ENCODE measurements at places on chromosomes 1 and 21.

DNA sequence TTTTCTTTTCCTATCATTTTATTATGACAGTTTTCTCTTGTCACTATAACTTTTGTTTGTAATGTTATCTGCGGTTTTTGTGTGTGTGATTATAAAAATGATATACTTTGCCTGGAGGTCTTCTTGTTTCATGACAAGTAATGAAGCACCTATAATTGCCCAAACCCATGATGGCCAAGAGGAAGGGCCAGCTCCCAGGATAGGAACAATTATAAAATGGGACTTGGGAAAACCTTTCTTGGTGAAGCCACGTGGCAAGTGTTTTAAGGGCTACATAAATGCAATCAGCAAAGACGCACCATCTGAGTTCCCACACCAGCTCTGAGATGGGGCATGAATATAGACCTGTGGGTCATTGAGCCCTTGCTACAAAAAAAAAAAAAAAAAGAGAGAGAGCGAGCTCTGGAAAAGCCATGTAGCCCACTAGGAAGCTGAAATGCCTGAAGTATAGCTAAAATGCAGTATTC lies 462.6 kb upstream of the RUNX1 start:
- DNase-seq = no peak

DNA sequence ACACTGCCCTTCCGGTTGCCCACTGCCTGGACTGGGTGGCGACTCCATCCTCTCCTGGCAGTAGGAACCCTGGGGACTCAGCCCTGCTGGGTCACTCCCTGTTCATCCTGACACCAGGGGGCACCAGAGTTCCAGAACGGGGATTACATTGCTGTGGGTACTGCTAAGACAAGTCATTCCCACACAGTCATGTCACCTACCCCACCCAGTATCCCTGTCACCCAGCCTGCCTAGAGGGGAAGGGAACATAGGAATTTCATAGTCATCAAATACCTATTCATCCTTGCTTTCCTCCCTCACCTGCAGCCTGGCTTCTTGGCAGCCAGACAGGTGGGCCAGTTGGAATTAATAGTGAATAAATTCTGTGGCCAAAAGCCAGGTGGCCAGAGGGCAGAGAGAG lies 9.8 kb upstream of the SFN start:
- peak; percentile 85 for DNase-seq

- DNase-seq = no peak
These were observed 204.3 kb downstream of the SMYD3 start for GRCh38 chr1:246302711-246303317.

DNA sequence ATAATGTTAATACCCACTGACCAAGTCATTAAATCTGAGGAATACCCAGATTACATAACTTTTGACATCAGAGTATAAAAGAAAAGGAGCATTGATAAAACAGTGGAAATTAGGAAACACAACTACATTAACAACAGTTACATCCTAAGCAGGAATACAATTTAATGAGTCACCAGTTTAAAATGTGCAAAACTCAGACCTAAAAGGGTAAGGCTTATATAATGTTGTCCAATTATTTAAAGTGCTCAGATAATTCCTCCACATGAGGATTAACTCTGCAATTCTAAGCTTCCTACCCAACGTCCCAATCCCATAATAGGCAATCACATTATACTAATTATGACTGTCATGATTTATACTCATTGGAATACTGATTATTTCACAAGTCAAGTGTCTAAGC lies 50.5 kb downstream of the ABL2 start:
- DNase-seq = no peak

DNA sequence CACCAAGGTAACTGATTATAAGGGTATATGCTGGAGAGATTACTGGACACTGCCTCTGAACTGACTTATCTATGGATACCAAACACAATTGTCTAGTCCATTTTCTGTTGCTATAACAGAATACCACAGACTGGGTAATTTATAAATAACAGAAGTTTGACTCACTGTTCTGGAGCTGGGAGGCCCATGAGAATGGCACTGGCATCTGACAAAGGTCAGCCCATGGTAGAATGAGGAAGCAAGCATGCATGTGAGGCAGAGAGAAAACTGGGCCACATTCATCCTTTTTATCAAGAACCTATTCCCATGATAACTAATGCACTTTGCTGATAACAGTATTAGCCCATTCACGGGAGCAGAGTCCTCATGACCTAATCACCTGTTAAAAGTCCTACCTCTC lies 37.4 kb downstream of the FCER1A start:
- DNase-seq = no peak

- DNase-seq = no peak
These were observed 343.6 kb downstream of the PTPRU start for GRCh38 chr1:29579821-29580425.

GRCh38 chr1:80534606-80535360 lies 1266.0 kb upstream of the ADGRL2 start:
- peak; percentile 27 for DNase-seq

DNA sequence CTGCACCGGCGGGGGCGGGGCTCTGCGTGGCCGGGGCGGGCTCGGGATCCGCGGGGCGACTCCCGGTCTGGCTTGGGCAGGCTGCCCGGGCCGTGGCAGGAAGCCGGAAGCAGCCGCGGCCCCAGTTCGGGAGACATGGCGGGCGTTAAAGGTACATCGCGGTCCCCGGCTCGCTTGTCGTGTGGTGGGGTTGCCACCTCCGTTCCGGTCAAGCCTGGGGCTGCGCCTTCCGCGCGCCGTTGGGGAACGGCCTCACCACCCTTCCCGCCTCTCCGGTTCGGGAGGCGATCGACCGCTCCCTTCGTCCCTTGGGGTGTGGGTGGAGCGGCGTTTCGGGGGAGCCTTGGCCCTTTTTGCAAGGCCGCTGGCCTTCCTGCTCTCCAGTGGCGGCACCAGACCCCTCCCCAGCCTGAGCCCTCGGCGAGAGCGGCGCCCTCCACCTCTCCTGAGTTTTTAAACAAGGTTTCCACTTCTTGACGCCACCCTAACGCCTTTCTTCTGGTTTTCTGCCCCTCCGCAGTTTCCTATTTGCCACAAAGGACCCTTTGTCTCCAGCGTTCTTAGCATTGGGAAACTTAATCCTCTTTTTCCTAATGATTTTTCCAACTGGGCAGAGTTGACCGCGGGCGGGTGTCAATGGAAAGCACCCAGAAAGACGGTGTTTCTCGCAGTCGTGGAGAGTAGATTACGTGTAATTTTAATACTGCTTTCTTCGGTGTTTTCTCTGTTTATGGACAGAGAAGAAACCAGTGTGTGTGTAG lies at the start of the genes LEPR and LEPROT:
Gene LEPR (plus strand): TSS at position 79 of the 761 bp plus-strand sequence. CDS start 144,898 bp downstream, outside the sequence.
Gene LEPROT (plus strand): TSS at position 79 of the 761 bp plus-strand sequence. CDS start 57 bp downstream, at position 136.
- no peak for DNase-seq

DNA sequence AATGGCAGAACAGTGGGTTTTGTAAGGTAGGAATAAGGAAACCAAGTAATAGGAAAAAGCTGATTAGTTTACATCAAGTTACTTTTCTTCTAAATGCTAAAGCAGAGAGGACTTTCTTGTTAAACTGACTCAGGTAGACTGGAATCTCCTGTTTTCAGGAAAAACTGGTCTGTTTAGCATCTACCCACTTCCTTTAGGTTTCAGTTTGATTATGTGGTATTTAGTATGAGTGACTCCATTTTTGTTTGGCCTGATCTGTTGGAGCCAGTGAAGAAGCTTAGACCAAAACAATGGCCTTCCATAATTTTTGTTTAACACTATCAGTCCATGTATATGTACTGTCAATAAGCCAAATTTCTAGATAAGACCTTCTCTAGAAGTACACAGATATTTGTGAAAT lies 88.4 kb downstream of the EPB41 start:
- no peak for DNase-seq

- DNase-seq = peak; percentile 84
These were observed 20.8 kb upstream of the EPB41 start for GRCh38 chr1:28893403-28894102.

DNA sequence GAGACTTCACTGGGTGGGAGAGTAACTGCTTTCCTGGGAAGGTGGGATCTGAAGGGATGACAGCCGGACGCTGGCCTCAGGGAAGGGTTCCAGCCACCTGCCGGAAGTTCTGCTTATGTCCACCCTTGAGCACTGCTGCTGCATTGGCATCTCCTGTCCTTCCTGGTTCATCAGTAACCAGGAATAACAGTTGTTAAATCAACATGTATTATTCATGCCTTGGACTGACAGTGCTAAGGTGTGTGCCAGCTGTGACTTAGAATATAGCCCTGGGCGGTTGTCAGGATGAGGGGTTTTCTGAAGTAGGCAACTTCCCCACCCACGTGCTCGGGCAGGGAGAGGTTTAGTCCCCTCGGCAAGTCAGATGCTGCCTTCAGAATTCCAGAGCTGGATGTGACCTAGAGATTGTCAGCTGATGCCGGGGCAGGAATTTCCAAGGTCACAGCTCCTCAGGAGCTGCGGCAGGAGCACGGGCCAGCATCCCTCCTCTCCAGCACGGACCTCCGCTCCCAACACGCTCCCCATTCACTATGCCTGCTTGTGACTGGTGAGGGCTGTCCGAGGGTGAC lies 17.9 kb downstream of the CLDN14 start:
- DNase-seq = no peak

DNA sequence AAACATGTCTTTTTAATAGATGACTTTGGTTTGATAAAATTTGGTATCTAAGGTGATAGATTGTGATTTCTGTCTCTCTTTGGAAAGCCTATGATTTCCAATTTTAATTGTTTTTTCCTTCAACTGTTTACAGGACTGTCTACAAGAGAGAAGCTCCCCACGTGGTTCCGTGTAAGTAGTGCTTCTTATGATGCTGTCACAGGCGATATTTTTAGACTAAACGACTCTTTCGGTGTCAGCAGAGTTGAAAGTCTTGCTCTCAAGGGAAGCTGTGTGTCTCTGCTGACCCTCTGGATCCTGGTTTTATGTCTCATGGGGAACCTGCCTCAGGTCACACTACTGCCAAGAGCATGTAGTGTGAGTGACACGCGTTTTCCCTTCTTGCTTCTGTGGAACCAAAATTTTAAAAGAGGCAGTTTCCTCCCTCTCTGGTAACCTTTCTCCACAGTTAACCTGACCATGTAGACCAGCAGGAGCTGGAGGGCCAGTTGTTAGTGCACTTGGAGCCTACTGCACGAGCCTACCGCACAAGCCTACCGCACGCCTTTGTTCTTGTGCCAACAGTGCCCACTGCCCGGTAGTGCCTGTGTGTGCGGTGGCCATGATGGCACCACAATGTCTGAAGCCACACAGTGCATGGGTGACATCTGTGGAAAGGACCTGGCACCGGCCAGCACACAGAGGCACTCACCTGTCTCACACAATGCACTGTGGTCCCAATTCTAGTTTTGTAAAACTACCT lies 91.9 kb downstream of the PCBP3 start:
- DNase-seq = no peak

DNA sequence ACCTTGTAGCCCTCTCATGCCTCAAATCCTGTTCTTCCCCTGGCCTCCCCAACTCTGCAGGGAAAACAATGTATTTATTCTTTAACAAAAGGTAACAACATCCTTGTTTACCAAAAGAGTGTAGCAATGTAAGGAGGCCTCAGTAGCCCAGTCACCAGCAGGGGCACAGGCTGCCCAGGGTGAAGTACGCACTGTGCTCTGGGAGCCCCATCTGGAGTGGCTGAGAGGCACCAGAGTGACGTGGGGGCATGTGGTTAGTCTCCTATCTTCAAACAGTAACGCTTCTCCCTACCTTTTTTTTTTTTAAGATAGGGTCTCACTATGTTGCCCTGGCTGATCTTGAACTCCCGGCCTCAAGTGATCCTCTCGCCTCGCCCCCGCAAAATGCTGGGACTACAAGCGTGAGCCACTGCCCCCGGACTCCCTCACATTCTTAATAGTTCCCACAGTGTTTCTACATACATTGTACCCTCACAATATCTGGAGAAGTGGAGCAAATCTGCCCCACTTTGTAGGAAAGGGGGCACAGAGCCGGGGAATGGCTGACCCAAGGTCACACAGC lies 51.3 kb upstream of the ECE1 start:
- no peak for DNase-seq

DNA sequence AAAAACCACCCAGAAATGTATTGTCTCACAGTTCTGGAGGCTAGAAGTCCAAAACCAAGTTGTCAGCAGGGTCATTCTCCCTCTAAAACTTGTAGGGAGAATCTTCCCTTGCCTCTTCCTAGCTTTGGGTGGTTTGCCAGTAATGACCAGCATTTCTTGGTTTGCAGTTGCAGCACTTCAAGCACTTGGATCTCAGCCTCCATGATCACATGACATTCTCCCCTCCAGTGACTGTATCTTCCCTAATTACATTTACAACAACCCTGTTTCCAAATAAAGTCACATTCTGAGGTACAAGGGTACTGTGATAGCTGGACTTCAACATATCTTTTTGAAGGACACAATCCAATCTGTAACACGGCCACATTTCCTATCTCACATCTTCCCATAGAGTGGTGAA lies 37.2 kb downstream of the EVI5 start:
- no peak for DNase-seq

DNA sequence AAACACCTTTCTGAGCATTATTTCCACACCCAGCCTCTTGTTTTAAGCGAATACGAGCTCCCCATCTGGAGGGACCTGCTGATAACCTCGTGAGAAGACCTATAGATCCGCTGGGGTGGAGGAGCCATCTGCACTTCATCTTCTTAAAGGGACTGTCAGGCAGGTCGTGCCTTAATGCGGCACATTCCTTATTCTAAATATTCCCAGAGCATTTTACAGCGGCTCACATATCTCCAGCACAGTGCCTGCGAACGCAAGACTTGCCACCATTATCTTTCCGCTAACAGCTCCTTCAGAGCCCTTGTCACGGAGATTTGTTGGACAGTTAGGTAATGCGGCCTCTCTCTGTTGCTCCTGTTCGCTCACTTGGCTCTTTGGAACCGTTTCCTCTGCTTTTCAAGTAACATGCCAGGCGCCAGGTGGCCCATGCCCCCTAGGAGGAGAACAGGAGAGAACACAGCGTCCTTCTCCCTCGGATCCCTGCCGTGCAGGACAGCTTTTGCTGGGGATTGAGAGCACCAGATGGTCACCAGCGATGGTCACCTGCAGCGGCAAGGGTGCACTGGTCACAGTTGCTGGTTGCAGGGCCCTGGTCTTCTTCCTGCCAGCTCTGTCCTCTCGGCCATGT lies 162.4 kb downstream of the PGBD5 start:
- DNase-seq = no peak

DNA sequence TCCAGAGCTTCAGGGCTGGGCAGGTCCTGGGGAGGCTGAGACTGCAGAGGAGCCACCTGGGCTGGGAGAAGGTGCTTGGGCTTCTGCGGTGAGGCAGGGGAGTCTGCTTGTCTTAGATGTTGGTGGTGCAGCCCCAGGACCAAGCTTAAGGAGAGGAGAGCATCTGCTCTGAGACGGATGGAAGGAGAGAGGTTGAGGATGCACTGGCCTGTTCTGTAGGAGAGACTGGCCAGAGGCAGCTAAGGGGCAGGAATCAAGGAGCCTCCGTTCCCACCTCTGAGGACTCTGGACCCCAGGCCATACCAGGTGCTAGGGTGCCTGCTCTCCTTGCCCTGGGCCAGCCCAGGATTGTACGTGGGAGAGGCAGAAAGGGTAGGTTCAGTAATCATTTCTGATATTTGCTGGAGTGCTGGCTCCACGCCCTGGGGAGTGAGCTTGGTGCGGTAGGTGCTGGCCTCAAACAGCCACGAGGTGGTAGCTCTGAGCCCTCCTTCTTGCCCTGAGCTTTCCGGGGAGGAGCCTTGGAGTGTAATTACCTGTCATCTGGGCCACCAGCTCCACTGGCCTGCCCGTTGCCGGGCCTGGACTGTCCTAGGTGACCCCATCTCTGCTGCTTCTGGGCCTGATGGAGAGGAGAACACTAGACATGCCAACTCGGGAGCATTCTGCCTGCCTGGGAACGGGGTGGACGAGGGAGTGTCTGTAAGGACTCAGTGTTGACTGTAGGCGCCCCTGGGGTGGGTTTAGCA lies 9.3 kb downstream of the MYBPH start:
- DNase-seq = peak; percentile 63

- no peak for DNase-seq
These were observed 801.9 kb downstream of the BRINP3 start for GRCh38 chr1:189675712-189676244.

Measured in HEK293T (cell line).